Purkinje cell (primary cell): ENCODE measurements at places on chromosomes 2 and 18. TPM values are rescaled to one million over a fixed set of nuclear protein-coding genes. Genes with fewer than 3 reads are reported as not detected.

IFIH1 gene
- 0.83 and 3.1 TPM in 2 replicates for polyA plus RNA-seq

WNT10A gene
- polyA plus RNA-seq: not detected in 2 replicates

RGPD6 gene
- 12.3 and 17.8 TPM in 2 replicates for polyA plus RNA-seq

IL36G gene
- not detected in 2 replicates for polyA plus RNA-seq

COL6A3 gene
- 0.03 TPM in 1 of 2 replicates, not detected in the other for polyA plus RNA-seq

BAZ2B gene
- polyA plus RNA-seq: 23.7 and 24.2 TPM in 2 replicates

PMAIP1 gene
- polyA plus RNA-seq: not detected in 2 replicates

GDF7 gene
- polyA plus RNA-seq: not detected in 2 replicates

FAM228B gene
- polyA plus RNA-seq: 26.9 and 31.4 TPM in 2 replicates

CNTNAP5 gene
- 36.3 and 40.2 TPM in 2 replicates for polyA plus RNA-seq

FAM161A gene
- 3.0 TPM in 2 replicates for polyA plus RNA-seq

ALLC gene
- 0.78 and 1.5 TPM in 2 replicates for polyA plus RNA-seq

PARD3B gene
- polyA plus RNA-seq: 1.6 and 2.1 TPM in 2 replicates

DNAH6 gene
- 1.4 TPM in 1 of 2 replicates, not detected in the other for polyA plus RNA-seq

RGPD3 gene
- polyA plus RNA-seq: 0.49 TPM in 1 of 2 replicates, not detected in the other

TDRD15 gene
- polyA plus RNA-seq: not detected in 2 replicates

BOK gene
- 1.9 TPM in 1 of 2 replicates, not detected in the other for polyA plus RNA-seq

CACNB4 gene
- 169 and 194 TPM in 2 replicates for polyA plus RNA-seq

ELOA2 gene
- polyA plus RNA-seq: not detected in 2 replicates
